Glutamatergic neuron (in vitro differentiated cells): ENCODE measurements at places on chromosomes 2 and 18.
A peak's percentile ranks its signal among the peaks of the same experiment; 100 is the strongest.

DNA sequence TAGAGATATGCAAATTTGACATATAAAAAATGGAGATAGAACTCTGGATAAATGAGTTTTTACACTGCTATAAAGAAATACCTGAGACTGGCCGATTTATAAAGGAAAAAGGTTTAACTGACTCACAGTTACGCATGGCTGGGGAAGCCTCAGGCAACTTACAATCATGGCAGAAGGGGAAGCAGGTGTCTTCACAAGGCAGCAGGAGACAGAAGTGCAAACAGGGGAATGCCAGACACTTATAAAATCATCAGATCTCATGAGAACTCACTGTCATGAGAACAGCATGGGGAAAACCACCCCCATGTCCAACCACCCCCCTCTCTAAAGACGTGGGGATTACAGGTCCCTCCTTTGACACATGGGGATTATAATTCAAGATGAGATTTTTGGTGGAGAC, 1540.2 kb upstream of the SLC39A10 start:
- peak; percentile 77 for DNase-seq

DNA sequence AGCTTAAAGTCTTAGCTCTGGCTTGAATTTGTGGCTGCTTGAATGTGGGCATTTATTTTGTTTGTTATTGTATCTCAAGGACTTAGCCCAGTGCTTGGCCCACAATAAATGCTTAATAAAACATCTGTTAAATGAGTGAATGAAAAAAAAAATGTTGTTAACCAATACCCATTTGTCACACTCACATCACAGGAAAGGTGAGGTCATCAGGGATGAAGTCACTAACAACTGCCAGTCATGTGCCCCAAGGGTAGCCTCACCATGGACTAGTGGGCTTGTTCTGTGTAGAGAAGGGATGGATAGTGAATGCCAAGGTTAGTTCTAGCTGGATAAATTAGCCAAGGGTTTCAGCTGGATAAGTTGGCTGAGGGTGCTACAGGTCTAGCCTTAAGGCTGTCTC, 3.0 kb downstream of the NRBP1 start:
- no peak for DNase-seq

GRCh38 chr2:217995731-217996231, 7.0 kb downstream of the TNS1 start:
- DNase-seq, result no peak

- DNase-seq, result no peak
Measured at GRCh38 chr2:105590780-105591660, 153.7 kb upstream of the NCK2 start.

DNA sequence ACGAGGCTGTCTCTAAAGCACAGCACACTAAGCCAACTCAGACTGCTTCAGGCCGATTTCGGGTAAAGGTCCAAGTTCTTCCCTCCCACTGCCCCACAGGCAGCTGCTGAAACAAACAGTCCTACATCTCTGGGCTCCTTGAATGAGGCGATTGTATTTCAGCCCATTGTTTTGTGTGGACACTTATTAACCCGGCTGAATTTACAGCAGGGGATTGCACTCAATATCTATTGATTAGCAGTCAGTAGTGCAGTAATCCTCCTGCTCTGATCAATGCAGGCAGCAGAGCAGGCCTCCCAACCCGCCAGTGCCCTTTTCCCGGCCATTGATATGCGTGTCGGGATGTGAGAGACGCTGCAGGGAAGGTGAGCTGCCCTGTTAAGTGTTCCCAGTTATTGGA, 330.1 kb downstream of the CMPK2 start:
- peak; percentile 66 for DNase-seq
